Activated T-helper 9 cell treated with anti-CD3 and anti-CD28 coated beads, Interleukin-2, amount 50 U/mL, for 16 hours (primary cell): ENCODE measurements at places on chromosomes 13 and 19.

- DNase-seq, result no peak
Observed at GRCh38 chr13:40063278-40063698, 407.8 kb downstream of the COG6 start.

GRCh38 chr13:28320884-28321574, 173.9 kb downstream of the FLT1 start:
- DNase-seq, result no peak

GRCh38 chr13:81394640-81395039, 1053.7 kb upstream of the SPRY2 start:
- no peak for DNase-seq

DNA sequence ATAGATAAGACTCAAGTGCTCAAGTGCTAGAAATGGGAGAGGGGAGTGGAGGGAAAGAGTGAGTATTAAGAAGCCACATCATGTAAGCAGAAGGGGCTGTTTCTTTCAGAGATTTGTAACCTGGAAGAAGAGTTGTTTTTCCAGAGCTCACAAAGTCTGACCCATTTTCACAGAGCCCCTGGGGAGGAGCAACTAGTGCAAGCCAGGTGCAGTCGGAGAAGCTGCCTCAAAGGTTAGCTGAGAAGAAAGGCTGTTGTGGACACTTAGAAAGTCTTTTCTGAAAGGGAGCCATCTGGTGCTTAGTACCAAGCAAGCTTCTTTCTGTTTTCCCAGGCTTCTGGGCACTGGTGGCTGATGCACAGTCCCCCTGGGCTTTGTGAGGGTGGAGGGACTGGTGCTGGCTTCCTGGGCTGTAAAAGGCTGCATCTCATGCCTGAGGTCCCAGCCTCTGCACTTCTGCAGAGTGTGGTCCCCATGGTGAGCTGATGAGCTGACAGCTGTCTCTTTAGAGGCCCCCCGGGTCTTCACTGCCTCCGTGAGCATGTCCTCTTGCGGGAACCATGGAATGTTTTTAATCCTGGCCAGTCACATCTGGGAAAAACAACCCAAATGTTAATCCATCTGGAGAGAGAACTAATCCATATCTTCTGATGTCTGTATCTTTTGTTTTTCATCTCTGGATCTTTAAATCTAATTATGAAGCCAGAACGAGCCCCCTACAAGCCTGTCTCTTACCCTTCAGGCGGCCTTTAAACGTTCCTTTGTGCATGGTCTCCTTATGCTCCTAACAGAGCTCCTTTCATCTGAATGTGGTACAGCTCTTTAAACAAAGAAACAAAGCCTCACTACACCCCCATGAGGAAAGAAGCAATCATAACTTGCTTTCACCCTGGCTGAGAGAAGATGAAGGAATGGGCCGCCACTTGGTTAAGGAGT, 40.2 kb downstream of the OLFM4 start:
- no peak for DNase-seq

DNA sequence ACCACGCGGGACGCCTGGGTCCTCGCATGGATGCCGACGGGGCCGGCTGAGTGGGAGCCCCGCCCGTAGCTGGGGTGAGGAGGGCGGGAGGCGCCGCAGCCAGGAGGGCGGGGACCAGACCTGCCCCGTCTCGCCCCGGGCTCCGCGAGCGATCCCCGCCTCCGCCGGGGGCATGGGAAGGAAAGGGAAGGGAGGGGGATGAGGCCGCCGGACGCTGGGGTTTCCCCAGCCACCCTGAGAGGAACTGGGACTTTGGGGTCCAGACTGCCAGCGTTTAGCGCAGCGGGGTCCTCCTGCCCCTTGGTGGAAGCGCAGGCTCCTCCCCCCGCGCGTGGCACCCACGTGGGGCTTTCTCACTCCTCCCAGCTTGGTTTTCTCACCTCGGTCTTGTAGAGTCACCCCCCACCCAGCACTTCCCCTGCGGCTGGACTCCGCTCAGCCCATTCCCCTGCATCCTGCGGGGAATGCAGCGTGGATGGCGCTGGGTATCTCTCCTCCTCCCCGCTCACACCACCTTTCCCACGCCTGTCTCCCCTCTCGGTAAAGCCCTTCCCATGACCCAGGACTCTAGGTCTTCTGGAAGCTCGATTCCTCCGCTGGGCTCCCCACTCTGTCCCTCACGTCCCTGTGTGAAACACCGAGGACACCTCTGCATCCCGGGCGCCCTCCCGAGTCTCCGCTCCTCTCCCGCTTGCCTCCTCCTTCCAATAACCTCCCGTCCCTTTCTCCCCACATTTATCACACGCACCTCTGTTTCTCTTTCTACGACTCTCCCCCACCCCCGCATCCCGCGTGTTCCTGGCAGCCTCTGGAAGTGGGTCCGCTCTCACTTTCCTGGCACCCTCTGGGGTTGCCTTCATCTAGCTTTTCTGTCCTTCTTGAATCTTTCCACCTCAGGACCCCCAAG, 2.1 kb downstream of the TGFB1 start:
- DNase-seq, result peak; percentile 80

- no peak for DNase-seq
Observed at GRCh38 chr19:50981587-50982146, 2.0 kb downstream of the KLK7 start.

DNA sequence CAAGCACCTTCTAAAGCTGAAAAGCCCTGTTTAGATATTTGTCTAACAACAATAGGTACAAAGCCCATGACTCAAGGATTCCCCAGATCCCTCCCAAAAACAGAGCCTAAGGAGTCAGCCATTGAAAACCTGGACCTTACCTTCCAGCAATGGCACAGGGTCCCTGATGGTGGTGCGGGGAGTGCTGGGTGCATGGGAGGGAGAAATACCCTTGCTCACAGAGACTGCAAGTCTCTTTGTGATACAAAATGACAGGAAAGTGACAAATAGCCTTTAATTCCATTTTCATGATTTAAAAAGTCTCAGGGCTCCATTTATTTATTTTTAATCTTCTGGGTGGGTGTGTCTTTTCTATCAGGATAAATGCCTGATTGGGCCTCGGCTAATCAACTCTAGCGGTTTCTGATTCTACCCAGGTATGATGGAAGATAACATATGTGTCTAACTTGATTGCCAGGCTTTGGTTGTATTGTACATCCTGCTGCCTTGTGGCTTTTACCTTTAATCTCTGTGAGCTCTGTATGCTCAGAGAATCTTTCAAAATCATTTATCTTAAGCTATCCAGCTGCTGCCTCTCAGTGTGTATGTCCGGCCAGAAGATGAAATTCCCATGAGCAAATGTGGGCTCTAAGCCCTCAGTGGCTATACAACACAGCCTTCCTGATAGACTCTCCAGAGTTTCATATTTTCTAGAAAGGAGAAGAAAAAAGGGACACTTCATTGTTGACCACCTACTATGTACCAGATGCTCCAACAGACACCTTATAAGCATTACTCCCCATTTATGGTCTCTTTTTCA, 54.6 kb upstream of the FAM124A start:
- DNase-seq, result no peak

- DNase-seq, result no peak
Observed at GRCh38 chr13:41241626-41242025, 21.8 kb downstream of the MTRF1 start.

DNA sequence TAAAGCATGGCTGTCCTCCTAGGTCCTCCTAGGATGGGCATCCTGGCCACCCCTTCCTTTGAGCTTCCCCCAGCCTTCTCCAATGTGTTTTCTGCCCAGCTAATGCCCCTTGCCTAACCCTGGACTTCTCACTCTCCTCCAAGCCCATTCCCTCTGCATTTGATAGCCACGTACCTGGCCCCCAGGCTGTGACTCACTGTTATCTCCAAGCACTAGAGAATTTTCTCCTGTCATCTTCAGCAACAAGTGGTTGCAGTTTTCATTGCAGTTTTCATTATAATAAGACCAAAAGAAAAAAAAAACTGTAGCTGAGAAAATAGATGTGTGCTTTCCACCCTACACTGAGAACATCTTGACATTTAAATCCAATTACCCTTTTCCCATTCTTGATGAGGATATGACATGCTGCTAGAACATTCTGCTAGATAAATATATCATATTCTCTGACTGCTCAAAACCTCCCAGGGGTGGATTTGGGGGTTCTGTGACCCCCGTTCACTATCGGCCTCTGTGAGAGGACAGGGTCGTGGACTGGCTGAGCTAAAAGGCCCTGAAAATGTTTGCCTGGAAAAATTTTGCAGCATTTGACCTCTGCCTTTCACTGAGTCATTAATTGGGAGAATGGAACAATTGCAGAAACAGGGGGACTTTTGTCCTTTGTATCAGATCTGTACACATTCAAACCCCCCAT, 58.8 kb upstream of the KCTD15 start:
- DNase-seq, result no peak

- DNase-seq, result no peak
Observed at GRCh38 chr19:15584095-15584494, 30.9 kb upstream of the CYP4F8 start.

GRCh38 chr13:95452375-95452774, 100.1 kb upstream of the CLDN10 start:
- DNase-seq, result no peak

- no peak for DNase-seq
Observed at GRCh38 chr13:113754691-113755090, 4.3 kb upstream of the TMEM255B start.

- no peak for DNase-seq
Observed at GRCh38 chr13:112053744-112054615, 13.0 kb upstream of the SOX1 start.

DNA sequence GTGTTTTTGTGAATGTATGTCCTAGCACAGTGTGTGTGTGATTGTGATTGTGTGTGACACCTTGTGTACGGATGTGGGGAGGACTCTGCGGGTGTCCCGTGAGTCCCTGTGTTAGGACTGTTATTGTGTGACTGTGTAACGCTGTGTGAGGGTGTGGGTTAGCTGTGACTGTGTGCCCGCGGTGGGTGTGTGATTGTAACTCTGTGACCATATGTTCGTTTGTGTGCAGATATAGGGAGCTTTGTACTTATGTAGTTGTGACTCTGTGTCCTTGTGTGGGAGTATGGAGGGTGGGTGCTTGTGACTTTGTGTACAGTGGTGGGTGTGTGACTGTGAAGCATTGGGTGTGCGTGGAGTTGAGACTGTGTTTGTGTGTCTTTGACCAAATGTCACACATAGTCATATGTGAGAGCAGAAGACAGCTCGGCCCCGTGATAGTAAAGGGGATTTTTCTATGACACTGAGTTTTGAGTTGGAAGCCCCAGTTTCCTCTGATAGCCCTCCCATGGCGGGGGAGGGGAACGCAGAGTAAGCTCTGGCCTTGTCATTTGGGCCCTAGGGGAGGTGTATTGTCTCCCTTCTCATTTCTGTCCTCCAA, 949 bp upstream of the ZNF260 start:
- no peak for DNase-seq

DNA sequence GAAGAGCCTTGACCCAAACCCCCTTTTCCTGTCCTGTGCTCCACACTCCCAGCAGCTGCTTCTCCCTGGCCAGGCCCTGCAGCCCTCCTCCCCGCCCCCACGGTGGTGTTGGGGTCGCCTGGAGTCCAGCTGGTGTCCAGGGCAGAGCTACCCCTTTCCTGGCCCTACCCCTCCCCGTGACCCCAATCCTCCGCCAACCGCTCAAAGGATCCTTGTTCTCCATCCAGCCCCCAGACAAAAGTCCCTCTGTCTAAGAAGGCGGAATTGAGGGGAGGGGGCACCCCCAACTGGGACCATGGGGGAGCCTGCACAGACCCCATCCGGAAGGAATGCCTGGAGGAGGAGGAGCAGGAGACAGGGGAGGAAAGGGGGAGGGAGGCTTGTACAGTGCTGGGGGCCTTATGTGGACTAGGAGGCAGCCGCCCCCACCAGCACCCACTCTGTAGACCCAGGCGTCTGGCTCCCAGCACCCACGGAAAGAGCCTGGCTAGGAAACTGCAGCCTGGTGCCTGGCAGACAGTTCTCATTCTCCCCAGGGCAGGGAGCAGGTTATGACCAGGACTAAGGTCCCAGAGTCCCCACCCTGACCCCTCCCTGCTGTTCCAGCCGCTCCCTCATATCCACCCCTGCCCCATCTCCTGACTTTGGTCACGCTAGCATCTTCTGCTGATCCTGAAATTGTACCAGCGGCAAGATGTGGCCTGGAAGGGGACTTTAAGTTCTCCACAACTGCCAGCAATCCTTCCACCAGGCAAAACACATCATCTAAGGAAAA, at the start of gene FXYD3:
FXYD3 (plus strand) TSS at position 647 of the 775 bp plus-strand sequence. CDS start 3,554 bp downstream, outside the sequence.
- DNase-seq, result no peak

DNA sequence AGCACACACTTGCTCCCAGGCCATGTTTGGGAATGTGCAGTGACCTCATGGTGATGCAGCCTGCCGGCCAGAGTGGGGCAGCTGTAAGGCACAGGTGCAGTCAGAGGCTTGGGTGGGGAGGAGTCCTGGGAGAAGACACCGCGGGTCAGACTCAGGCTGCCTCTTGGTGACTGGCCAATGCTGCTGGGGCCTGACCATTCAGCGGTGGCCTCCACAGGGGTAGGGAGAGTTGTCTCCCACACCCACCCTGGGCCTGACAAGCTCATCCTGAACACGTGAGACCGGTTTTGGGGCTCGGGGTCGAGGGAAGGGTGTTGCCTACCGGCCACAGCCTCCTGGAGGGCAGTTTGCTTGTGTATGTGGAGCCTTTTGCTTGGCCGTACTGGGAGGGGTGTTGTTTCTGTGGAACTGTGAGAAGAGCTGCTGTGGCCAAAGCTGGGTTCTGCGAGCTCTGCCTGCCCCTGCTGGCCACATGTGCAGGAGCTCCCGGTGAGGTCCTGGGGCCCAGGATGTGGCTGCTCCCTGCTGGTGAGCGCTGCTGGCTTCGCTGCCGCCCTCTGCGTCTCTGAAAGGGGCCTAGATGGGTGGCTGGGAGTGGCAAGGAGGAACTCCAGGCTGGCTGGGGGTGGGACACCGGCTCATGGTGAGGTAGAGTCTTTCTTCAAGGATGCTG, 22.1 kb downstream of the UPF1 start:
- no peak for DNase-seq

GRCh38 chr13:30738526-30739236, 3.3 kb downstream of the ALOX5AP start:
- no peak for DNase-seq

GRCh38 chr13:113667771-113668490, 912 bp downstream of the GRK1 start:
- no peak for DNase-seq

DNA sequence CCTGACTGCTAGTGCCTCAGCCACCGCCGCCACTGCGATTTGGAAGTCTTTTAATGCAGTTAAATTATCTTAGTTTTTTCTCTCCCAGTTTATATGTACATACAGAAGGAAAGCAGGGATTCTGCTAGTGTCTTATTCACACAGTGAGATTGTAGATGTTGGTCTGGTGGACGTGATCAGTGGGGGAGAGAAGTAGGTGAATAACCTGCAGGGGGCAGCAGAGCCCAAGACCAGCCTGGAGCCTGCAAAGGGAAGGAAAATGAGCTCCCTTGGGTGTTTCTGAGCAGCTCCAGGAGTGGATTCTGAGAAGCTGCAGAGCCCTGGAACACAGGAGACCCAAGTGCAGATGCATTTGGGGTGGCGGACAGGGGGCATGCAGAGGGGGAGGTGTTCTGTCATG, 26.3 kb downstream of the ZNF844 start:
- peak; percentile 31 for DNase-seq

- no peak for DNase-seq
Observed at GRCh38 chr13:51322826-51323225, 16.7 kb upstream of the SERPINE3 start.

DNA sequence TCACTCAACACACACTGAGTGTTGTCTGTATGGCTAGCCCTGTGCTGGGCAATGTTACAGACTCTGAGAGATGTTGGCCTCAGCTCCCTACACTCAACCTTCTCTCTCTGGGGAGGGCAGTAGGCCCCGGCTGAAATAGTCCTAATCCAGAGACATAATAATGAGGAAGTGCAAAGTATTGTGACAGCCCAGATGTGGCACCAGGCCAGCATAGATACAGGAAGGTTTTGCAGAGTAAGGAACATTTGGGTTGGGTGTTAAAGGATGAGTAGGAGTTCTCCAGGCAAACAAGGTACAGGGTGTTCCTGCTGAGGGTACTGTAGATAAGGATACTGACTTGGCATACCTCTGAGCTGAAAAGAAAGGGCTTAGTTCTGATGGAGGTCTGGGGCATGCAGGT, 2.4 kb downstream of the LIN7B start:
- DNase-seq, result no peak
